AG08395 (cell line): ENCODE measurements at places on chromosomes 11 and 22.

GRCh38 chr22:49364398-49364797 is 463.3 kb downstream of the BRD1 start:
- DNase-seq, result no peak

- no peak for DNase-seq
Measured at GRCh38 chr11:36057379-36058042, 113.6 kb downstream of the LDLRAD3 start.

GRCh38 chr11:46118702-46119351 is 2.4 kb downstream of the PHF21A start:
- DNase-seq, result no peak

GRCh38 chr11:69926376-69927050 is 107.3 kb upstream of the FGF3 start:
- DNase-seq, result no peak

- no peak for DNase-seq
Measured at GRCh38 chr11:106061249-106061784, 15.8 kb downstream of the KBTBD3 start.

GRCh38 chr11:61901397-61901796 is 10.1 kb upstream of the FADS3 start:
- no peak for DNase-seq

GRCh38 chr11:62245271-62245753 is 3.3 kb downstream of the SCGB1D2 start:
- peak; percentile 14 for DNase-seq

DNA sequence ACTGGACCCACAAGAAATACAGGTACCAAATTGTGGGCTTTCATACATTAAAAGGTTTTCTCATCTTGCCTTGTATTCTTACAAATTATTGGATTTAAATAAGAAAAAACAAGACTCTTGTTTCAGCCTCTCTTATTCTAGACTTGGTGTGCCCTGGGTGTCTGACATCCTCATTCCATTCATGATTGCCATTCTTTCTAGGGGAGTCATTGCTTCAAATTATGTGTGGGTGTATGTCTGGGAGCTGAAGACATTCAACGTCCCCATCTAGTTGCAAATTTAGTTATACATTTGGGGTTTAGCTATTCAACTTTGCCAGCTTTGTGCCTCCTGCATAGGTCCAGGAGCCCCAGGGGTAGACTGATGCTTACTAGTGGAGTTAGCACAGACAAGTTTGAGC is 18.1 kb downstream of the MAML2 start:
- peak; percentile 86 for DNase-seq

GRCh38 chr22:36940676-36941075 is 27.2 kb downstream of the CSF2RB start:
- no peak for DNase-seq

DNA sequence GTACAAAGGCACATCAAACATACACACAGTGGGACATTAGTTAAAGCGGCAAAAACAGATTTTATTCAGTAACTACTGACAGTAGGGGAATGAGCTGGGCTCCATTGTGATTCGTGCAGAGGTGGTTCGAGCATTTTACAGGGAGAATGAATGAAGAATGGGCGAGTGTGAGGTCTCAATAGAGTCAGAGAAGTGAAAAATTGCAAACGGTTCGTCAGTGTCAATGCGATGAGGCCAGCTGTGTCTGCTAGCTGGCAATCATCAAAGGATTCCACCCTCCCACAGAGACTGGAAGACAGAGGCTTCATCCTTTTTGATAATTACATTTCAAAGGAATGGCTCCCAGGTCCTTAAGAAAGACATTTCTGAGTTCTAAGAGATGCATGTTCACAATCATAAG is 17.4 kb downstream of the OR4D9 start:
- DNase-seq, result no peak

GRCh38 chr11:105224482-105225253 is 85.1 kb upstream of the CARD18 start:
- no peak for DNase-seq

DNA sequence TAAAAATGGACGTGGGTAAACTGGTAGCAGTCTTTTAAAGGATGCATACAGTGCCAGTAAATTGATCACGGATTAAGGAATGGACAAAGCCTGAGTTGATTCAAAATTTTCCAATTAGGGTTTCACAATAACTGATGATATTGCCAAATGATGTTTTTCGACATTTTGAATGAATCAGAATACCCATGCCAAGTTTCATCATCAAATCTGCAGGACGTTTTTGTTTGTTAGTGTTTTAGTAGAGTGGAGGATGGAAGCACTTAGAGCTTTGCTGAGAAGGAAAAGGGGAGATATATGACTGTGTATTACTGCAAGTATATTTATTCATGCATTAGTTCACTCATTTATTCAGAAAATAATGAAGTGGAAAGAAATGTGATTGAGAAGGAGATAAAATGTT is 78.3 kb downstream of the SLC17A6 start:
- DNase-seq, result no peak

DNA sequence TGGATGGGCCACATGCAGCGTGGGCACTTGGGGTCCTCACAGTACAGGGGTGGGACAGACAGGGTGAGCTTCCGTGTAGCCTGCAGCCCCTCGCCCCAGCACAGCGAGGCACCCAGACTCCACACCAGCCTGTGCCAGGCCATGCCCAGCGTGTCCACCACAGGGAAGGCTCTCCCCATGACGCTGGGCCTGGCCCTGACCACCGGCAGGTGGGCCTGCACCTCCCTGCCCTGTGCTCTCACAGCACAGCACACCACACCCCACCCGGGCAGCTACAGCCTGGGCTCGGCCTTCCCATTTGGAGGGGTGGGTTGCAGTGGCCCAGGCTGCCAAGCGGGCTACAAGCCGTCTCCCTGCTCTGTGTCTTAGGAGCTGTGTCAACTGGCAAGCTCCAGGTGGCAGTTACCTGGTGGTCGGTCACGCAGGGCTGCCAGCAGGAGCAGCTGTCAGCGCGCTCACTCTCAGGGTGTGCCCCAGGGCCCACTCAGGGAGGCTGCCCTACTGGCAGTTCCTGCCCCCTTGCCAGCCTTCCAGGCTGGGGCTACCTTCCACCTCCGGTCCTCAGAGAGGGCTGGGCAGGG is 4.6 kb downstream of the MOB2 start:
- no peak for DNase-seq

- no peak for DNase-seq
Measured at GRCh38 chr11:336659-337198, 16.1 kb upstream of the IFITM3 start.

GRCh38 chr11:76997512-76997911 is 36.7 kb upstream of the B3GNT6 start:
- no peak for DNase-seq

DNA sequence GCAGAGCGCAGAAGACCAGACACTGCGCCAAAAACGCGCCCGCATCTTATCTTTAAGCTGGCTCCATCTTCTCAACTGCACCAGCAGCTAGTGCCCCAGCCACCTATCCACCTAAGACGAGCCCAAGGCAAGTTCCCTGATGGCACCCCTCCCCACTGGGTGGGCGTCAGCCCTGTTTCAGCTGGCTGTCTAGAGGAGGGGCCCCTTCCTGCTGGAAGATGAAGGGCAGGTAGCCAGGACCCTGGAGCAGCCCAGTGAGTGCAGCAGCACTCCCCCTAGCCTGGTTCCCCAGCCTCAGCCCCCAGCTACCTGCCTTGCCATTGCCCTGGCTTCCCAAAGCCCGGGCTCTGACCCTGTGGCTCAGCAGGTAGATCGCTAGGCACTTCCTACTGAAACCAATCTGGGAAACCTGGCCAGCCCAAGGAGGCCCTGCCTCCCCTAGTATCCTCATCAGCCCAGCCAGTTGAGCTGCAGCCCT is 28.3 kb downstream of the ARVCF start:
- no peak for DNase-seq

DNA sequence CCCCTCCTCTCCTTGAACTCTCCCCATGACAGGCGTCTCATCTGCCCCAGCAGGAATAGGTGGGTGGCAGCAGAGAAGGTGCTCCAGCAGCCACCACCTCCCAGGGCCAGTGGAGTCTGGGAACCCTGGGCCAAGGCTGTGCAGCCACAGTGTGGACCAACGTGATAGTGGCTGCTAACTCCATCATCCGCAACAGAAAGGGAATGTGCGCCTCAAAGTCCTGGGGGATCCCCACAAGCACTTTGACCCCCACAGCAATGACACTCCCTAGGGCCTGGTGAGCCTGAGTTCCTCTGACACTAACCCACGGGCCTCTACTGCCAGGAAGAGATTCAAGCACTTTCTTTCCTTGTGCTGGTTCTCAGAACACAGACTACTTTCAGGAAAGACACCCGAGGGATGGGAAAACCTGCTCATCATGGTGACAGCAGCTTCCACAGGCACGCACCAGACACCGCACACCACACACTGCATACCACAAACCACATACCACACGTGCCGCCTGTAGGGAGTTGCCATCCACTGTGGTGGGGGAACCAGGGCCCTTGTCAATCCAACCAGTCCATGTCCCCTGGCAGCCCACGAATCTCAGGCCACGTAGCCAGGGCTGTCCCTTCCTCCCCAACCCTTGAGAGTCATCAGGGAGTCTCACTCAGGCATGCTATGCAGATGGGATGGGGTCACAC is 3.4 kb upstream of the SLC25A1 start:
- DNase-seq, result no peak

DNA sequence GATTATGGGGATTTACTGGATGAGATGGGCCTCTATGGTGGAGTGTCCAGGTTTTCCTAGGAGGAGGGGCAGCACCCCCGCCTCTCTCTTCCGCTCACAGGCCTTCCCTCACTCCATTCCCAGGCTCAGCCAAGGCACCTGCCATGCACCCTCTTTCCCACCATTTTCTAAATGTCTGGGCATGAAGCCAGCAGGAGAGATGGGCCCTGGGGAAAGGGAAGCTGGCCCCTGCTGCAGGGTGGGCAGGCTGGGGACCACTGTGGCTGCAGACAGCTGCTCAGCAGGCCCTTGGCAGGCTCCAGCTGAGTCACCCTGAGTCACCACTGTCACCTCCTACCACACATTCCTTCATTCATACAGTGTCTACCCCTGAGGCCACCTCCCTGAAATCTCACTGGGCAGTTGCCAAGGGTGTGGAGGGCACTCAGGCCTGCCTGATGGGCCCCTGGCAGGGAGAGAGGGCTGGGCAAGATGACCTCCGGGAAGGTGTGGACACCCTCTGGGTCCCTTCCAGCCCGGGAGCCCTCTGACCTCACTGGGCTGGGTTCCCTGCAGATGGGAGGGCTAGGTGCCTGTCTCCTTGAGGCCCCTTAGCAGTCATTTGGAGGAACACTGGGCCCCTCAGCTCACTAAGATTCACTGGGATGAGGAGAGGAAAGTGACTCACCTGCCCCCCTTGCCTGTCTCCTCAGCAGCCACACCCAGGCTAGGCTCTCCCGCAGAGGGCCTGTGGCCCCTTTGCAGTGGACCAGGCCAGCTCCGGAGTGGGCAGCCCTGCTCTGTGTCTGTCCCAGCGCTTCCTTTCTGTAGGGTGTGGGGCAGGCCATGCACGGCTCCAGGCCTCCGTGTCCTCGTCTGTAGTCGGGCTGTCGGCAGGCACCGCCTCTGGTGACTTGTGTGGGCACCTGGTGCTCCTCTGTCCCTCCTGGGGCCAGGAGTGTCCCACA is 7.8 kb downstream of the MYEOV start:
- peak; percentile 93 for DNase-seq

GRCh38 chr11:70312401-70313357 is 42.2 kb downstream of the PPFIA1 start:
- no peak for DNase-seq

DNA sequence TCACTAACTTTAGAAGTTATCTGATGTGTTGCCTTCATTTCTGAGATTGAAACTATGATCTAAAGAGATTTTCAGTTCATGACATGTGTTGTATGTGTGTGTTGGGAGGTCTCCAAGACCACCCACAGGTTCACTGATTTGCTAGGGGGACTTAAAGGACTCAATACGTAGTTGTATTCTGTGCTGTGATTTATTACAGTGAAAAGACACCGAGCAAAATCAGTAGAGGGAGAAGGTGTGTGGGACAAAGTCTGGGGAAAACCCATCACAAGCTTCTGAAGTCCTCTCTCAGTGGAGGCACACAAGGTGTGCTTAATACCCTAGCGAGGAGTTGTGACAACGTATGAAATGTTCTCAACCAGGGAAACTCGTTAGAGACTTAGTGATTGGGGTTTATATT is 35.6 kb downstream of the RNF169 start:
- DNase-seq, result no peak

GRCh38 chr11:26204101-26204500 is 127.8 kb upstream of the ANO3 start:
- DNase-seq, result no peak

GRCh38 chr11:118657709-118658428 is 21.6 kb downstream of the TREH start:
- no peak for DNase-seq

GRCh38 chr22:49260681-49261580 is 566.7 kb downstream of the BRD1 start:
- DNase-seq, result no peak

DNA sequence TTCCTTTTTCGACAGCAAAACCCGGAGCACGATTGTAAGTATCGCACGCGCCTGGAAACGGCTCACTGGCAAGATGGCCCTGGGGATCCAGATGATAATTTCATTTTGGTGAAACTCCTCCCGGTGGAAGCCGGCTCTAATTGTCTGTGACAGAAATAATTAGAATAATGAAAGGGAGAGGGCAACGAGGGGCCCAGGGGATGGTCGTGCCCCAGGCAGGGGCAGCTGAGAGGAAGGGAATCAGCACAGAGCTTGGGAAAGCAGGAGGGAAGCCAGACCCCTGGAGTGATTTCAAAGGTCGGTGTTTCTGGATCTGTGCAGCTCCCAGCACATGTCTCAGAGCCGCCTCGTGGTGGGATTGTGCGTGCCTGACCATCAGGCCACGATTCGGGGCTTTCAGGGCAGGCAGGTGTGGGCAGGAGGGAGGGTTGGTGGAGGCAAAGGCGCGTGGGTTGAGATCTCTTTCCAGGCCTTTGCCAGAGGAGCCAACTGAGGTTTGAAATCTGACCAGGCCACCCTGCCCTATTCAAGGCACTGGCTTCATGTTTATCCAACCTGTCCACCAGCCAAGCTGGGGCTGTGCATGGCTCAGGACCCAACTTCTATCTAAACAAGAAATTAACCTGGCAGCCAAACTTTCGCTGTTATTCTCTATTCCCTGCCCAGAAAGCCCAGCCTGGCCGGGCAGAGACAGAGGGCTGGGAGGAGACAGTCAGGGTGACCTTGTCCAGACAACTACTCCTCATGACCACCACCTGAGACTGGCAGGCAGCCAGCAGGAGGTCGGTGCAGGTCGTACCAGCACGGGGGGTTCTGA is 27.8 kb downstream of the ANO1 start:
- no peak for DNase-seq

GRCh38 chr11:47132490-47132889 is 44.2 kb downstream of the ARFGAP2 start:
- DNase-seq, result no peak
